ENCODE measurements at places on chromosomes 13 and 19. TPM values are rescaled to one million over a fixed set of nuclear protein-coding genes. Genes with fewer than 3 reads are reported as not detected.

The REX1BD gene
- total RNA-seq, result 33.2 TPM

DNA sequence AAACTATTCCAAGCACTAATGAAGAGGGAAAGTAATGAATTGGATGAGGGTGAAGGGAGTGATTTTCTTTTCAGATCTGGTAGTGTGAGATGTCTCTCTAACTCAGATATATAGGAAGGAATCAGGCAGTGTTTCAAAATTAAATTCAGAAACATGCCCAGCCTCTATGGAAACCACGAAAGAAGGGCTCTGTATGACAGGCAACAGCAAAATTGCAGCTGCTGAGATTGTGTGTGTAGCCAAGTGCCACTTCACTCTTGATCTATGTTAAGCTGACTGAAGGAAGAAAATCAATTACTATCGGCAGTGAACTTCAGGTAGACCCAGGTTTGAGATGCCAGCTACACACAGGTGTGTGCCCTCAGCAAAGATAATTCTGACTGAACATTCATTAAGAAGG is 387.4 kb downstream of the PCDH9 start:
- no peaks in the 10 kb centered on the region for H3K27me3 ChIP-seq
- no peak overlapping the region for H3K4me3 ChIP-seq
- no peaks in the 10 kb centered on the region for H3K36me3 ChIP-seq
- DNase-seq, result no peak

The SIRT2 gene
- 16.2 TPM for total RNA-seq

The PTGIR gene
- 4.6 TPM for total RNA-seq

GRCh38 chr13:25541434-25542123 is 169.8 kb downstream of the ATP8A2 start:
- H3K27me3 ChIP-seq, result no peaks in the 10 kb centered on the region
- H3K36me3 ChIP-seq, result no peaks in the 10 kb centered on the region
- no peaks in the 10 kb centered on the region for H3K4me1 ChIP-seq
- H3K4me3 ChIP-seq, result no peak overlapping the region
- H3K27ac ChIP-seq, result no peak overlapping the region

DNA sequence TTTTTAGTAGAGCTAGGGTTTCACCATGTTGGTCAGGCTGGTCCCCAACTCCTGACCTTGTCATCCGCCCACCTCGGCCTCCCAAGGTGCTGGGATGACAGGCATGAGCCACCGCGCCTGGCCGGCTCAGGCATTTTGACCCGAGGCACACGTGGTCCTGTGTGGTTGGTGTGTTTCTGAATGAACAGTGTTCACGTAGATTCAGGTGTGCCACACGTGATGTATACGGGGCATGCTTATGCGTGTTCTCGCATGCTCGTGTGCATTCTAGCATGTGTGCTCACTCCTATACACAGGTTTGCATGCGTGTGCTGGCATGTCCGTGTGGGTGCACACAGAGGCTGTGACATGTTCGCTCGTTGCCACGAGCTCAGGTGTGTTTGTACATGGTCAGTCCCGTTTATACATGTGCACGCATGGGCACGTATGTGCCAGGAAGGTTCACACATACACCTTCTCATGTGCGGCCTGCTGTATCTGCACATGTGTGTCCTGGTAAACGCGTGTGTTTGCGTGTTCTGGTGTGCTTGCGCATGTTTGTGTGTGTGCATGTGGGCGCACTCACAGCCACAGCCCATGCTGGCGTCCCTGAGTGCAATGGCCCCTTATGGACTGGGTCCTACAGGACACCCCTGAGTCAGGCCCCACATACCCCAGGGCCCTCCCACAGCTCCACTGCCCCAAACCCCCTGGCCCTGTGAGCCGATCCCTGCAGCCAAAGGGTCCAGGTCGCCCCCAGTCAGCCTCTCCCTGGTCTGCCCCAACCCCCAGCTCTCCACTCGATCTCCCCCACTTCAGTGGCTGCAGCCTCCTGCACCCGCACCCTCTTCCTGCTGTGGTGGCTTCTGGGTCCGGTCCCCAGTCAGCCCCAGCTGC is 20.6 kb upstream of the TCF3 start:
- H3K4me3 ChIP-seq, result no peak overlapping the region
- no peaks in the 10 kb centered on the region for H3K36me3 ChIP-seq
- no peak overlapping the region for H3K27ac ChIP-seq
- no peak for DNase-seq
- H3K27me3 ChIP-seq, result no peaks in the 10 kb centered on the region

The GRK1 gene
- total RNA-seq, result not detected

- no peaks in the 10 kb centered on the region for H3K36me3 ChIP-seq
- no peaks in the 10 kb centered on the region for H3K27me3 ChIP-seq
- no peak overlapping the region for H3K27ac ChIP-seq
- DNase-seq, result no peak
- no peaks in the 10 kb centered on the region for H3K4me1 ChIP-seq
Measured at GRCh38 chr13:50386541-50387050, 371.4 kb downstream of the KCNRG start.

- no peaks in the 10 kb centered on the region for H3K36me3 ChIP-seq
- H3K27ac ChIP-seq, result no peak overlapping the region
- no peak overlapping the region for H3K4me3 ChIP-seq
- no peaks in the 10 kb centered on the region for H3K27me3 ChIP-seq
Measured at GRCh38 chr19:43433689-43434088, 19.0 kb downstream of the TEX101 start.

The ZSCAN4 gene
- total RNA-seq, result not detected

- H3K4me3 ChIP-seq, result no peak overlapping the region
- no peaks in the 10 kb centered on the region for H3K4me1 ChIP-seq
- H3K27me3 ChIP-seq, result no peaks in the 10 kb centered on the region
- no peak overlapping the region for H3K27ac ChIP-seq
- DNase-seq, result no peak
Measured at GRCh38 chr13:113432506-113433270, 20.6 kb downstream of the ADPRHL1 start.

The KCNRG gene
- 0.16 TPM for total RNA-seq

The TNFRSF19 gene
- total RNA-seq, result 3.3 TPM

DNA sequence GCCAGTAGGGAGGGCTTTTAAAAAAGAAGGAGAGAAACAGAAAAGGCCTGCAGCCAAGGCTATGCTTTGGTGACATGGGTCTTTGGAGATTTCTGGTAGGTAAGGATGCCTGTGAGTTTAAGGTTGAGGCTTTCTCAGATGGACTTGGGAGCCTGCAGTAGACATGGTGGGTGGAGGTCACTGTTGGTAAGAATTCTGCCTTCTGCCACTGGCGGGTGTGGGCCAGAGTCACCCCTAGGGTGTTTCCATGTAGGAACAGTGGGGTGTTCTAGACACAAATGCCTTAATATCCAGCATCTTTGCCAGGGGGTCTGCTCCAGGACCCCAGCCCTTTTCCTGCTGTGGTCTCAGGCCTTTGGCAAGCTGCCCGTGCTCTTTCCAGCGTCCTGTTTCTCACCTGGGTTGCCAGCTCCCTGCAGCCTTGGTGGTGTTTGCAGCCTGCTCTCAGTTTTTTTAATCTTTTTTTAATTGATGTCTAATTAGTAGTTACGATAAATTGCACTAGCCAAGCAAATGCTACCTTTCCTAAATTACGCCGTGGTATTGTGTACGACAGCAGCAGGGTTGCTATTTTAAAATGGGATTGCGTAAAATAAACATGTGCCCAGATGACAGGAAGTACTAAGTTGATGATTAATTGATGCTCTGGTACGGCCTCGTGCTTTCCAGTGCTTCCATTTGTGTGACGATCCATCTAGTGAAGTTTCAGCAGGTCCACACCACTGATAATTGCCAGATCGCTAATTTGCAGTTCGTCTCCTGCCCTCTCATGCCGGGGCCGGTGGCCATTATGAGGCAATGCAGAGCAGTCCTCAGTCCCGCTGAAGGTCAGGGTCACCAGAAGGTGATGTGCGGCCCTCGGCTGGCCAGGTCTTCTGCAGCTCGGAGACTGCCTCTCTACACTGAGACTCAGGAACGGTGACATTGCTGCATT is 35.3 kb upstream of the NPAS1 start:
- H3K4me3 ChIP-seq, result no peak overlapping the region
- DNase-seq, result no peak
- no peak overlapping the region for H3K27ac ChIP-seq

DNA sequence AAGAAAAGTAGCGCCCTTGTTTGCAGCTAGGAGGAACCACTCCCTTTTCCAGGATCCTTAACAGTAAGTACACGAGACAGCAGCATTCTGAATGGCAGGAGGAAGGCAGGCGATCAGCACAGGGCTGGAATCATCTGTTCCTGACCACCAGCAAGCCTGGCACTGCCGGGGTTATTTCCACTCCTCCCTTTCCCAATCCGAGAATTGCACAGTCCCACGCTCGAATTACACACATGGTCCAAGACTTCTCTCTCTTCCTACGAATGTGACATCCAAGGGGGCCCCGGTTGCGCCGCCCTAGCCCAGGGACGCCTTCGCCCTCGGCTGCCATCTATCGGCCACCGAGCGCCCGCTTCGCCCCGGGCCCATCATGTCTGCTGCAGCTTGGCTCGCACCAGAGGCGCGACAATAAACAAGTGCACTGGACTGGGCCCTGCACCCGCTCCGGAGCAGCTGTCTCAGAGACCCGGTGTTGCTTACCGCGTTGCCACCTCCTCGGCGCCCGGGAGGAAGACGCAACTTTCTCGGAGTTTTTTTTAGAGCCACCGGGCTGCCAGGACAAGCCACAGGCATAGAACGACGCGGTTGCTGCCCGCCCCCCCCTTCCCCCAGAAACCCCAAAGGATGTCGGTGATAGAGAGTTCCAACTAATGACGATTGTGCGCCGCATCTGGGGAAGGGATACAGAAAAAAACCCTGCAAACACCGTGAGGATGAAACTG is at the start of gene SLITRK5:
Gene SLITRK5, plus strand, starts transcription at position 341 of the 722 bp plus-strand sequence. CDS start 4,018 bp downstream, outside the sequence.
- no peak within 1 kb of the TSS for H3K27ac ChIP-seq
- H3K36me3 ChIP-seq, result no peaks in the 10 kb centered on the region
- H3K4me1 ChIP-seq, result no peaks in the 10 kb centered on the region
- H3K27me3 ChIP-seq, result peaks cover 7% of the 10 kb centered on the region

DNA sequence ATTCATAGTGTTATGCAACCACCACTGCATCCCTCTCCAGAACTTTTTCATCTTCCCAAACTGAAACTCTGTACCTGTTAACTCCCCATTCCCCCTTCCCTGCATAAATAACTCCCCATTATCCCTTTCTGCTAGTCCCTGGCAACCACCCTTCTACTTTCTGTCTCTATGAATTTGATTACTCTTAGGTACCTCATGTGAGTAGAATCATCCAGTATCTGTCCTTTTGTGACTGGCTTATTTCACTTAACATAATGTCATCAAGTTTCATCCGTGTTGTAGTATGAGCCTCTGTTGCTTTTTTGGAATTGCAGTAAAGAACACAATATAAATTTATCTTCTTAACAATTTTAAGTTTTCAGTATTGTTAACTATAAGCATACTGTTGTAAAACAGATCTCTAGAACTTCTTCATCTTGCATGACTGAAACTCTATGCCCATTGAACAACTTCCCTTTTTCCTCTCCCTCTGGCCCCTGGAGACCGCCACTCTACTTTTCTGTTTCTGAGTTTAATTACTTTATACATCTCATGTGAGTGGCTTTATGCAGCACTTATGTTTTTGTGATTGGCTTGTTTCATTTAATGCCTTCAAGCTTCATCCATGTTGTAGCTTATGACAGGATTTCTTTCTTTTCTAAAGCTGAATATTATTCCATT is 87.3 kb upstream of the ABCC4 start:
- H3K4me3 ChIP-seq, result no peak overlapping the region
- H3K36me3 ChIP-seq, result no peaks in the 10 kb centered on the region
- no peak overlapping the region for H3K27ac ChIP-seq

DNA sequence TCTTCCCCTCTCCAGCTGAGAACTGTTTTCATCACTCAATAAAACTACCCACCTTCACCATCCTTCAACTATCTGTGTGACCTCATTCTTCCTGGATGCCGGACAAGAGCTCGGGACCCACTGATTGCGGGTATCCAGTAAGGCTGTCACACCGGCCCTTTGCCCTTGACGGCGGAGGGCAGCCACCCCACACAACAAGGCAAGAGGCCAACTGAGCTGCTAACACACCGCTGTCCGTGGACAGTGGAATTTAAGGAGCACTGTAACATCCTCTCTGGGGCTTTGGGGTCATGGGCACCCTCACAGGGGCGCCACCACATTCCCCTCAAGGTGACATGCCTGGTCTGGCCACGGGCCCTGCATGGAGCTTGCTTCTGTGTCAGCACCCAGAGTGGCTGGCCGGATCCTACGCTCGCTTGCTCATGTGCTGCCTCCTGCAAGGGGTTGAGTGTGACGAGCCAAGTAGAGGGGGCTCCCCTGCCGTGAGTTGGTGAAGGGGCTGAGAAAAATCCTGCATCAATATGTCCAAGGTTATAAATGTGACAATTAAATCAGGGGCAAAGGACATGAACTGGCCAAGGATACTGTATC is 31.4 kb downstream of the LHFPL6 start:
- H3K27ac ChIP-seq, result no peak overlapping the region
- no peaks in the 10 kb centered on the region for H3K4me1 ChIP-seq
- DNase-seq, result no peak
- no peaks in the 10 kb centered on the region for H3K36me3 ChIP-seq
- H3K27me3 ChIP-seq, result no peaks in the 10 kb centered on the region

The MEGF8 gene
- 8.5 TPM for total RNA-seq

The PRSS57 gene
- total RNA-seq, result not detected

DNA sequence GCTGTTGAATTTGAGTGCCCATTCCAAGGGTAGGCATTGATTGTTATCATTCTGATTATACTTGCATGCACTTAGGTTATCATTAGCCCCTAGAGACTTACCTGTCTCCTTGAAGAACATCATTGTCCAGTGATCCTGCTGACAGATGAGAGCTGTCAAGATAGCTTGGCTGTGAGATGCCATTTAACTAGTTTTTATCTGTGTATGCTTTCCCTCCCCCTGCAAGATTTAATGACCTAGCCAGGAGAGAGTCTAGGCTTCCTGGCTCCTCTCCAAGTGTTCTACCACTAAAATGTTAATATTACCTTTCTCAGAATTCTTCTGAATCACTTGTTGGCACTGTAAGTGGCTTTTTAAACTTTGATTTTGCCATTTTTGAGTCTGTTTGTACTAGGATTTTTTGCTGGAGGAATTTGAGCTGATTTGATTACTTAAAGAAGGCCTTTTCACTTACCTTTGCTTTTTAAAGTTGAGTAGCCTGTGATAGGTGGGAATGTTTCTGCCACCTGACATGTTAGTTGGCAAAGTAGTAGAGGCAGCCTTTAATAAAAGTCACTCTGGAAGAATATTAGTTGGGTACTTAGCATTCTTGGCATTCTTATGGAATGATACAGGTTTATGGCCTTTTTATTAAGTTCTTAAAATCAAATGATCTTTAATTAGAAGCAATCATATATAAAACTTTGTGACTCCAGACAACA is 41.1 kb downstream of the ARHGAP35 start:
- no peaks in the 10 kb centered on the region for H3K36me3 ChIP-seq
- no peak for DNase-seq
- H3K27ac ChIP-seq, result no peak overlapping the region
- peaks cover 19% of the 10 kb centered on the region for H3K4me1 ChIP-seq

GRCh38 chr19:42165146-42165545 is 32.9 kb upstream of the POU2F2 start:
- H3K36me3 ChIP-seq, result no peaks in the 10 kb centered on the region
- no peak for DNase-seq
- no peak overlapping the region for H3K27ac ChIP-seq
- no peak overlapping the region for H3K4me3 ChIP-seq
- H3K4me1 ChIP-seq, result no peaks in the 10 kb centered on the region
